ENCODE measurements at places on chromosomes 16 and 17.
A peak's percentile ranks its signal among the peaks of the same experiment; 100 is the strongest.

DNA sequence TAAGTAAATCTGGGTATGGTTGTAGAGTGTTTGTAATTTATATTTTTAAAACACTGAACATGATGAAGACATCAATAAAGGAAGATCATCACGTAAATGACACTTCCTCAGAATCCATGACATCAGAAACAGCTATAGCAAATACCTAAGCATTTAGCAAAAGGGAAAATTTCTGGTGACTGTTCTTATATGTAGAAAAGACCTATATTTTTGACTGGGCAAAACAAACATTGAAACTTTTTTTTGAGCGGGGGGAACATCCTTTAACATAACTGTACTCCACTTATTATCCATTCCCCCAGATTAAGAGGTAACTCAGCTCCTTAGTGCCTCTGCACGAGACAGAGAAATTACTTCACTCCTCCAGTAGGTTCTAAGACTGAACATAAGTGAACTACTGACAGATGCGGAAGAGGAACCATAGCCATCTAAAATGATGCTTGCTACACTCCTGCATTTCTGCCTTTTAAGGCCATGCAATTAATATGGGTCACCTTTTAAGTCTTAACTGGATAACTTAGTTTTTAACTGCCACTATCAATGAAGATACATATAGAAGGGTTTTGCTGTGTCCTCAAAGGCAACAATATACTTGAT, 9.4 kb downstream of the CRYBA1 start:
- DNase-seq: no peak

DNA sequence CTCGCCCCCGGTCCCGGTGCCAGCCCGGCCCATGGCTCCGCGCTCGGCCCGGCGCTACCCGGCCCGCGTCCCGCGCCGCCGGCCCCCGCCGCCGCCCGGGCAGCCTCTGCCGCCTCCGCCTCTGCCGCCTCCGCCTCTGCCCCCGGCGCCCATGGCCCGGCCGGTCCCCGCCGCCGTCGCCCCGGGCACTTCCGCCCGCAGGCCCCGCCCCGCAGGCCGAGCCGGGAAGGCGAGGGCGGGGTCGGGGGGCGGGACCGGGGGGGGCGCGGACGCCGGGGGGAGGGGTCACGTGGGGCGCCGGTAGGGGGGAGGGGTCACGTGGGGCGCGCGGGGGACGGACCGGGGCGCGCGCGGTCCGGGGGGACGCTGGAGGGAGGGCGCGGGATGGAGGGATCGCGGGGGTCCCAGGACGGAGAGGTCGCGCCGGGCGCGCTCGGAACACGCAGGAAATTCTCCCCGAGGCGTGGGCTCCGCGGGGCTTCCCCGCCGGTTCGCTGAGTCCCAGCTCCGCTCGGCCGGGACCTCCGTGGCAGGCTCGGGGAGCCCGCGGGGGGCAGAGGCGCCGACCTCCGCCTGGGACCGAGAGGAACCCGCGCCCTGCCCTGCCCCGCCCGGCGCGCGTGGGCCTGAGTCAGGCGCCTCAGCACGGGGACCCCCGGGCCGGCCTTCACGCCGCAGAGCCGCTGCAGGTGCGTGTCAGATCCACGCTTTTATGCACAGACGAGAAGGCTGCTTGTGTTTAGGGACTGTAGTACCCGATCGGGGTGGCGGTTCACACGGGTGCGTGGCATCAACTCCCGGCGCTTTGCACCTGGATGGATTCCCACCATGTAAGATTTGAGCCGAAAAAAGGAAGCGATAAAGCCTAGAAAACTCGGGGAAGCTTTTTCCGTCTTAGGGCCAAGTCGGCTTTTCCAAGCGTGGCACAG, at the start of gene PGAP6:
Gene PGAP6 (minus strand): TSS at position 190 of the 929 bp plus-strand sequence. CDS start 157 bp downstream, at position 33.
- no peak for DNase-seq

GRCh38 chr16:85353839-85354685, 241.8 kb upstream of the CIBAR2 start:
- no peak for DNase-seq

DNA sequence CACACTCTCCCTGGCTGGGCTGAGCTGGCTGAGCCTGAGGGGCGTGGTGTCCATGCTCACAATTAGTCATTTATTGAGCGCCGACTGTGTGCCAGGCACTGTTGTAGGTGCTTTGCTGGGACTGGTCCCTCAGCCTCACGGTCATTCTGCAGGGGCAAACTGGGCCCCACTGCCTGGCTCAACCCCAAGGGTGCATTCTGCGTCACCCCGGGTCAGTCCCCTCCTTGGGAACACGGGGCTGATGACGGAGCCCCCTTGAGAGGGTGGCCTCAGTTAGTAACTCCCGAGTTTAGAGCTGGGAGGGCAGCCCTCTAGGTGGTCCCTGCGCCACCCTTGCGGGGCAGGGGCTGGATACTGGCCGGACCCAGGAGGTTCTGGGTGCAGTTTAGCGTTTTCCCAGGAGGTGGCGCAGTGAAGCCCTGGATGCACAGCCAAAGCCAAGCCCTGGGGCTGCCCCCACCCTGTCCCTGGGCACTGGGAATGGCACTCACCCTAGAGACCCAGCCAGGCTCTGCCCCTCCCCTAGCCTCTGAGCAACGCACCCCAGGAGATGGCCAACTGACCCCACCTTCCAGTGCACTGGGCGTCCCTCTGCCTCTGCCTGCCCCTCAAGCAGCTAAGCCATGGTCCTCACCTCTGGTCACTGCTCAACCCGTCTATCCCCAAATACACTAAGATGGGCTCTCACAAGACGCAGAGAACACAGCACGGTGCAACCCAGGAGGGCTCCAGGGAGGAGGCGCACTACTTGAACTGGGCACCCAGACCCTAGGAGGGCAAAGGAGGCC, 243.2 kb upstream of the GSE1 start:
- no peak for DNase-seq

- no peak for DNase-seq
These were observed at the start of gene PLCG2 for GRCh38 chr16:81778861-81779535. Gene PLCG2 (plus strand): TSS chr16:81779291. CDS start chr16:81785990, 6,699 bp downstream.

DNA sequence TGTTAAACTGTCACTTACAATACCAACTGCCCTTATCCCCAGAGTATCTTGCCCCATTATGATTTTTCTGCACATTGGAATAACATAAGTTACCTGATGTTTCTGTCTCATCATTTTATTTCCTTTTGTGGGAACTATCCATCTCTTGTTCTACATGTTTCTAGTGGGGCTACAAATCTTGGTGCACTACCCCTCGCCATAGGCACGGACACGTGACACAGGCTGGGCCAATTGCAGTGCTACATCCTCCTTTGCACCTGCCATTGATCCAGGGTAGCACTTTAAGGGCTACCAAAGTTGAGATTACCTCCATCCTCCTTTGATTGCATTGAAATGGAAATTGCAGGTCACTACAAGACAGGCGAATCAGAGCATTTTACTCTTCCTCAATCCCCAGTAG, 14.2 kb upstream of the SYT17 start:
- no peak for DNase-seq

- DNase-seq: no peak
These were observed 113.8 kb downstream of the SOCS1 start for GRCh38 chr16:11142261-11142630.

- peak; percentile 39 for DNase-seq
These were observed 74.0 kb downstream of the N4BP1 start for GRCh38 chr16:48535831-48536613.

All from GM04503 (cell line).